ENCODE measurements at places on chromosomes 4 and X. TPM values are rescaled to one million over a fixed set of nuclear protein-coding genes. Genes with fewer than 3 reads are reported as not detected.

Gene AKAP4
- total RNA-seq: not detected

Gene MXRA5
- not detected for total RNA-seq

Gene TEX13B
- not detected for total RNA-seq

Gene DDX60
- total RNA-seq: 2.8 TPM

Gene TMEM192
- 8.7 TPM for total RNA-seq

Gene DDX53
- not detected for total RNA-seq

Gene COL4A5
- total RNA-seq: 11.8 TPM

Gene FGF13
- total RNA-seq: not detected

Gene SOWAHB
- 0.05 TPM for total RNA-seq

Gene GNRHR
- total RNA-seq: not detected

Gene HDX
- 1.4 TPM for total RNA-seq

Gene GABRG1
- not detected for total RNA-seq

Gene TMEM154
- total RNA-seq: 0.06 TPM

Gene FOXR2
- not detected for total RNA-seq

Gene CCDC160
- not detected for total RNA-seq

Gene UCP1
- not detected for total RNA-seq

Gene SPATA18
- 3.5 TPM for total RNA-seq

Gene TMEM144
- 3.1 TPM for total RNA-seq

Gene COL25A1
- total RNA-seq: not detected

Gene POF1B
- total RNA-seq: 2.7 TPM

Gene NDNF
- total RNA-seq: not detected

Gene TIMP1
- total RNA-seq: 257 TPM
